ENCODE measurements at places on chromosomes 6 and 20.

GRCh38 chr6:118012944-118013343 is 105.9 kb downstream of the SLC35F1 start:
- no peak for DNase-seq

DNA sequence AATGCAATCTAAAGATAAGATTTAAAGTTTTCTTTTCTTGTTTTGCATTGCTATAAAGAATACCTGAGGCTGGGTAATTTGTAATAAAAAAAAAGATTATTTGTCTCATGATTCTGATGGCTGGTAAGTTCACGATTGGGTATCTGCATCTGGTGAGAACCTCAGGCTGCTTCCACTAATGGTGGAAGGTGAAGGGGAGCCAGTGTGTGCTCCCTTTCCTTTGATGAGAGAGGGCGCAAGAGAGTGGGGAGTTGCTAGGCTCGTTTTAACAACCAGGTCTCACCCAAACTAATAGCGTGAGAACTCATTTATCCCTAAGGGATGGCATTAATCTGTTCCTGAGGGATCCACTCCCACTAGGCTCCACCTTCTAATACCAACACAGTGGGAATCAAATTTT is 353.2 kb downstream of the BTBD3 start:
- DNase-seq = no peak

GRCh38 chr6:38346291-38347079 is 293.2 kb downstream of the BTBD9 start:
- DNase-seq = no peak

- no peak for DNase-seq
Measured at GRCh38 chr20:56506103-56506502, 18.4 kb upstream of the FAM209A start.

- DNase-seq = peak; percentile 90
Measured at GRCh38 chr6:53744321-53744720, 50.5 kb upstream of the LRRC1 start.

- no peak for DNase-seq
Measured at GRCh38 chr20:23966927-23967615, 21.5 kb downstream of the GGTLC1 start.

GRCh38 chr20:23404196-23404595 is 17.1 kb downstream of the NAPB start:
- DNase-seq = no peak

DNA sequence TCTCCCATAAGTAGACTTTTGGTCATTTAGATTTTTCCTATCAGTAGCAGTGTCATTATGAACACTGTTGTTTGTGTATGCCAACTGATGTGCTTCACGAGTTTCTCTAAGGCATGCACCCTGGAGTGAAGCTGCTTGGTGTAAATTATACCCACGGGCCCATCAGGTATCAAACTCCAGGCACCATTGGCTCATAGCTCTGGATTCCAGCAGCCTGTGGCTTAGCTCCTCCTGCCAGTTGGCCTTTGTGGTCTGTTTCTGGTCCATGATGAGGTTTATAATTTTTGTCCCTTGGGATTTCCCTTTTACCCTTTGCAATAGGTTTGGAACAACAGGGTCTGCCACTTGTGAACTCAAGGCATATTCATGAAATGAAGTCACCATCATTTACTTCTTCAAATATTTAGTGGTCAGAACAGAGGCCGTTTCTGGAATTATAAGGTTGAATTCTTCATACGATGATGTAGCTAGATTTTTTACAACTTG is 350.5 kb downstream of the PRL start:
- no peak for DNase-seq

- no peak for DNase-seq
Measured at GRCh38 chr6:10082385-10082784, 332.5 kb downstream of the TFAP2A start.

DNA sequence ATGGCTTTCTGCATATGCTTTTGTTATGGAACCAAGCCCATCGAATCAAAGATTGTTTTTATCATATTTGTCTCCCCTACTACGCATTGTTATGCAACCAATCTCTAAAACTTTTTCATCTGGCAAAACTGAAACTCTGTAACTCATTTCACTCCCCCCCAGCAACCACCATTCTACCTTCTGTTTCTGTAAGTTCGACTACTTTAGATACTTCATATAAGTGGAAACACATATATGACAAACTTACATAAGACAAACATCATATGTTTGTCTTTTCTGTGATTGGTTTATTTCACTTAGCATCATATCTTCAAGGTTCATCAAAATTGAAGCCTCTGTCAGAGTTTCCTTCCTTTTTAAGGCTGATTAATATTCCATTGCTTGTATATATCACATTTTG is 34.8 kb downstream of the CEP57L1 start:
- DNase-seq = no peak

GRCh38 chr6:70389261-70389660 is 24.0 kb upstream of the FAM135A start:
- no peak for DNase-seq

DNA sequence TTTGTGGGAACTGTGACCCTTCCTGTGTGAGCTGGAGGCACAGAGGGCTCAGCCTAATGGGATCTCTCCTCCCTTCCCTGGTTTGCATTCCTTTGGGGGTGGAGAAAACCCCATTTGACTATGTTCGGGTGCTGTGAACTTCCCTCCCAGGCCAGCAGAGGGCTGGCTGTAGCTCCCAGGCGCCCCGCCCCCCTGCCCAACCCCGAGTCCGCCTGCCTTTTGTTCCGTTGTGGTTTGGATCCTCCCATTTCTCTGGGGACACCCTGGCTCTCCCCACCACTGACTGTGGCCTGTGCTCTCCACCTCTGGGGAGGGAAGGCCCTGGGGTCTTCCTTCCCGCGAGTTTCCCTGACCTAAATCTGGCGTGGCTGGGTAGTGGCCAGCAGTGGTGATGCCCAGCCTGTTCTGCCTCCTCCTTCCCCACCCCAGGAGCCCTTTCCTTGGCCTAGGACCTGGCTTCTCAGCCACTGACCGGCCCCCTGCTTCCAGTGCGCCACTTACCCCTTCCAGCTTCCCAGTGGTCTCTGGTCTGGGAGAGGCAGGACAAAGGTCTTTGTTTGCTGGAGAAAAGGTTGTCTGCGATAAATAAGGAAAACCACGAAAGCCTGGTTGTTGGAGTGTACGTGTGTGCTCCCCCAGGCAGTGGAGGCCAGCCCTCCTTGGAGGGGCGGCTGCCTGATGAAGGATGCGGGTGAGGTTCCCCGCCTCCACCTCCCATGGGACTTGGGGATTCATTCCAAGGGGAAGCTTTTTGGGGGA is 4.9 kb downstream of the VEGFA start:
- no peak for DNase-seq

DNA sequence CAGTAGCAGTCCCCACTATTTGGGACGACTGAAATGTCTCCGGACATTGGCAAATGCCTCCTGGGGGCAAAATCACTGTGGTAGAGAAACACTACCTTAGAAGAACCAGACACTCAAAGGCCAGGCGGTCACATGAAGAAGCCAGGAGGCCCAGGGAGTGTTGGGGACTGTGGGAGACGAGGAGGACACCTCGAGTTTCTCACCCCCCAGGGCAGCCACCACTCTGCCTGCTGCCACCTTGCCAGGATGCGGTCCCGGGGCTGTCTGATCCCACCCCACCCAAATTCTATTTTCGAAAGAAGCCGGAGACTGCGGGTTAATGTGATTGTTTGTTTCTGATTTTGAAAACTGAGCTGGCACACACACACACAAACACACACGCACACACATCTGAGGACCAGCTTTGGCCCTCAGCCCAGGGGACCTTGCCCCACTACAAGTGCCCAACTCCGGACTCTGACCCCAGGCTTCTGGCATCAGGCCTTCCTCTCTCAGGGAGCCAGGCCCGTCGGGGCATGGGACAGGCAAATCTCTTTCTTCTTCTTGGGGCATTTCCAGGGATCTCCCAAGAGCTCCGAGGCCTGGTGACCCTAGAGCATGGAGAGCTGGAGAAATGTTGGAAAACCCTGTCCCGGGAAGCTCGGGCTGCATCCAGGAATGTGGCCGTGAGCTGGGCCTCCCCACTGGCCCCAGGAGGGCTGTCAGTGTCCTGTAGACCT is 187.5 kb upstream of the PMEPA1 start:
- no peak for DNase-seq

GRCh38 chr6:21827425-21828202 is 234.1 kb downstream of the SOX4 start:
- no peak for DNase-seq

- DNase-seq = no peak
Measured at GRCh38 chr20:44803383-44803941, 6.9 kb downstream of the RIMS4 start.

DNA sequence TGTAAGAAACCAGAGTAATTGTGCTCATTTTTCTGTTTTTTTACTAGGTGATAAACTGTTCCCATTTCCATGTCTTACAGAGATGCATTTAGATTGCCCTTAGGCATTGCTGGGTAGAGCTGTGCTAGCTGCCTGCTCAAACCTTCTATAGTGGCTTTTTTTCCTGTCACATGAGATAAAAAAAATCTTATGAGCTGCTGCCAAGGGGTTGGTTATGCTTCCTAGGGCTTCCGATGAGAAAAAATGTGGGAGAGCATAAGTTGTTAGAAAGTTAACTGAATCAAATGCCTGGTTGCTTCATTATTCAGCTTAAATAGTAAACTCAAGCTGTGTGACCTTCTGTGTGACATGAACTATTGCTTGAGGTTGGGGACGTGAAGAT is 50.0 kb upstream of the NOX3 start:
- no peak for DNase-seq

DNA sequence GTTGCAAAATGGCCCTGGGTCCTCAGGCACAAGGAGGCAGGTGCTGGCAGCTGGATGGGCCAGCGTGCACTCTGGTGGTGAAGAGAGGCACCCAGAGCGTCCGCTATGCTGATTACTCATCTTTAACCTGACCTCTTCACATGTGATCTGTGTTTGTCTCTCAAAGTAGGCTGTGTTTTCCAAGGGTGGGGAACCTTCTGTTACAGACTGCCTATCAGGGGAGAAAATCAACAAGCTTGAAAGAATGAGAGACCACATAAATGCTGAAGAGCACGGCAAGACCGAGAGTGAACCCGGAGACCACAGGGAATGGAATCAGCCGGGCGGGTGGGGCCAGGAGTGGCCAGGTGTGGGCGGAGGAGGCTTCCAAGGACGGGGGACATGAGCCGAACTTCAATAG is 16.2 kb downstream of the BNIP5 start:
- DNase-seq = peak; percentile 83

DNA sequence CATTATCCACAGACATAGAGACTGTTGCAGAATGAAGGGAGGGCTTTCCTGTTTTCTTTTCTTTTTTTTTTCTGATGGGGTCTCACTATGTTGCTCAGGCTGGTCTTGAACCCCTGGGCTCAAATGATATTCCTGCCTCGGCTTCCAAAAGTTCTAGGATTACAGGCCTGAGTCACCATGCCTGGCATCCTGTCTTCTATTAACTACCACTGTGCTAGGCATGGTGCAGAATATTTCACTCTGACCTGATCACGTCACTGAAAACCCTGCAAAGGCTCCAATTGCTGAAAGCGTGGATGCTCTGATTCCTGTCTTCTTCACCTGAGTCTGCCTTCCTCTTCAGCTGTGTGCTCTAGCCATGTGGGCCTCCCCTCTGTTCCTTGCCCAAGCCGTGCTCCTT is 8.5 kb upstream of the DNMT3B start:
- no peak for DNase-seq

GRCh38 chr20:19758501-19759331 is 658 bp downstream of the RIN2 start:
- no peak for DNase-seq

- DNase-seq = no peak
Measured at GRCh38 chr6:2958331-2958711, 13.0 kb downstream of the SERPINB6 start.

DNA sequence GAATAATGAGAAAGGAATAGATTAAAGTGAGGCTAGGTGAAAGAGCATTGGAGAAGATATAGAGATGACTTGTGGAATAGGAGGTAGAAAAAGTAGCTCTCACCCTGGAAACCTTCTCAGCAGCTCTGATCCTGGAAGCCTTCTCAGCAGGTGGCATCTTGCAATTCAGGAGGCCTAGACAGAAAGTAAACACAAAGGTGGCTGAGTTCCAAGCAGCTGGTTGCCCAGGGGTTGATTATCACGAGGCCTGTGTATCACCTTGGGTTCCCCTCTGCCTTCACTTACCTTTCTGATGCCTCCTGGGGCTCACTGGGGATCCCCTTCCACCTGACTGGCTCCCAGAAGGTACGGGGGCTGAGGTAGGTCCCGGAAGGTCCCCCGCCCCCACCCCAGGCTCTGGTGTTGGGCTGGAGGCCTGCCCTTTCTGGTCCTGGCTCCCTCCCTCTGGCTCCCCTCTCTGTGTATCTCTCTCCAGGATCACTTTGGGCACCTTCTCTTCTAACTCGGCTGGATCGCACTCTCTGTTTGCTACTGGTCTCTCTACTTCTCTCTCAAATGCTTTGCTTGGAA is 9.7 kb downstream of the MDC1 start:
- DNase-seq = peak; percentile 65

- DNase-seq = no peak
Measured at GRCh38 chr6:131565056-131565455, 8.0 kb upstream of the ARG1 start.

GRCh38 chr6:3961581-3962215 is 112.5 kb downstream of the FAM50B start:
- DNase-seq = no peak

DNA sequence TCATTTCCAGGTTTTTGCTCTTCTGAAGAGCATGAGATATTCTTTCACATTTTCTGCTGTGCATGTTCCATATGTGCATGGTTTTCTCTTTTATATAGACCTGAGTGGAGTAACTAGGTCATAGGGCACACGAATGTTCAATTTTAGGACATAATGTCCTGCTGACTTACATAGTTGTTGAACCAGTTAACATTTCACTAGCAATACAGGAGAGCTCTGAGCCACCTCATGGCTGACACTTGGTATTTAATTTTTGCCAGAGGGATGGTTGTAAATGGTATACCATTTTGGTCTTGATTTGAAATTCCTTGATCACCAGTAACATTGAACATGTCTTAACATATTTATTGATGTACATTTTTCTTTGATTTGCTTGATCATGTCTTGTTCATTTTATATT is 38.3 kb downstream of the IGF2R start:
- no peak for DNase-seq

- no peak for DNase-seq
Measured at GRCh38 chr6:107132330-107132954, 17.1 kb upstream of the BEND3 start.

- DNase-seq = no peak
Measured at GRCh38 chr6:24856901-24857670, 58.4 kb upstream of the ARMH2 start.

DNA sequence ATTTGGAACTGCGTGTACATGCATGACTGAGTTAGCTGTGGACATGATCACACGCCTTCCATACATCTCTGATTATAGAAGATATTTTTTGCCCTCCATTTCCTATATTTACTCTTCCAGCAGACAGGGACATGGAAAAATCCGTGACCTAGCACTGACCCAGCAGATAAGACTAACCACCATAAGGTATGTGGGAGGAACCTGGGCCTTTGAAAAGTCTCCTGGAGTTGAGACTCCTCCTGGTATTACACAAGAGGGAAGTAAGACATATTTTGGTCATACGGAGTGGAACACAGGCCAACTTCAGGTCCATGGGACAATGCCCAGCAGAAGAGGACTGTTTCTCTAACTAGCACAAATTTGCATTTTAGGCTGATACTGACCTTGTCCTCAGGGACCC is 13.7 kb upstream of the SIRPB1 start:
- DNase-seq = no peak

GRCh38 chr20:10780901-10781300 is 107.1 kb upstream of the JAG1 start:
- DNase-seq = no peak

- no peak for DNase-seq
Measured at GRCh38 chr6:45697605-45698004, 318.1 kb downstream of the CLIC5 start.

All from NCI-H510A (cell line).